ENCODE measurements at places on chromosomes 7 and 10.

- no peak for DNase-seq
These were observed 45.4 kb downstream of the CTTNBP2 start for GRCh38 chr7:117827862-117828261.

DNA sequence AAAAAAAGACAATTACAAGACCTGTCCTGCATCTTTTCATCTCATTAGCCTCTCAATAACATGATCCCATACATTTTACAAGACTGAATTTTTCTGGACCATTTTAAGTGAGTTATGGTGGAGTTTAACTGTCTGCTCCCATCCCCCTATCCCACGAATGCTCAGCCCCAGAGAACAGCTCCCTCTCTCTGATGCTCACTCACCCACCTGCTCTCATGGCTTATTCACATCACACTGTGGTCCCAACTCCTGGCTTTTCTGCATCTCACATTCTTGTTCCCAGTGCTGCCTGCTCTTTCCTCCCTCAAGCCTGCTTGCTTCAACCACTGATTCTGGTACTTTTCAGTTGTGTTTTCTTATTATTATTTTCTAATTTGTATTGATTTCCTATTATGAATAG lies 20.4 kb upstream of the CCSER2 start:
- no peak for DNase-seq

DNA sequence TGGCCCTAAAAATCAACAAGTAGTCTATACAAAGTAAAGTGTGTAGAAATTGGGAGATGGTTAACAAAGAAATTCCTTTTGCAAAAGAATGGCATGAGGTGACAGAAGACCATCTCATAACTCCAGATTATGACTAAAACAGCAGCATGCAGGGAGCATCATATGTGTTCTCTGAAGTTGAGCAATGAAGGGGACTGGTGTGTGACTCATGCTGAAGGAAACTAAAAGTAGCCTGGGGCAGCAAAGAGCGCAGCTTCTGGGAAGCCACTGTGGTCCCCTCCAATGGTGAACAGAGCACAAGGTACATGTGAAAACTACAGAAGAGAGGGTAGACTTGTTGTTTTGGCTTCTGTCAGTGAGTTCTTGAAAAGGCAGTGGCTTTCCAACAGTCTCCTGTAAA lies 133.4 kb downstream of the MACC1 start:
- no peak for DNase-seq

DNA sequence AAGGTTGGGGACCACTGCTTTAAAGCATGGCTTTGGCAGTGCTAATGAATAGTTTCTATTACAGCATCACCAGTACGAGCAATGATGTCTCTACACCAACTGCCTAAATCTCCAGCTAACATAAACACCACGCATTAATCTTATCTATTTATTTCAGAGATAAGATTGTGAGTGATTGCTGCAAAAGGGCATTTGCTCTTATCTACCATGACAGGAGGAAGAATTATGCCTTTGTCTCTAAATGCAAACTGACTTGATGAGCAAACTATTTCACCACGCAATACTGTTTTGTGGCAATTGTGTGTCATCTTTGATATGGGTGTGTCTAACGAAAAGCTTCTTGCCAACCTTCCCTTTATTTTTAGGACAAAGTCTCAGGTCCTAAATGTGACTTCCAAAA lies 684.9 kb downstream of the SORCS1 start:
- no peak for DNase-seq

GRCh38 chr10:122347170-122347841 lies 27.2 kb upstream of the PLEKHA1 start:
- DNase-seq, result no peak

DNA sequence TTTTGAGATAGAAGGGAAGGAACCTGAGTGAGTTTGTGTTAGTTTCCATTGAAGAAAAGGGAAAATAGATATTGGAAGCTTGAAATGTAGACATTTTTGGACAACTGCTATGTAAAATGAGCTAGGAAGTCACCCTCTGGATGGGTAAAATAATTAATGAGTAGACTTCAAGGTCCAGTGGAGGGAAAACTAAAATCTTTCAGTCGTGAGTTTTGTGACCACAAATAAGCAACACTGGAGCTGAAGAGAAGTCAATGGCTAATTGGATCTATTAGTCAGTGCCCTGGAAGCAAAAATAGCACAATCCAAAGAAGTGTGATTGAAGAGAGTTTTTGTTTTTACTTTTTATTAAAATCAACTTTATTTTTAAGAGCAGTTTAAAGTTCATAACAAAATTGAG lies 123.4 kb downstream of the MYO3A start:
- DNase-seq, result no peak

DNA sequence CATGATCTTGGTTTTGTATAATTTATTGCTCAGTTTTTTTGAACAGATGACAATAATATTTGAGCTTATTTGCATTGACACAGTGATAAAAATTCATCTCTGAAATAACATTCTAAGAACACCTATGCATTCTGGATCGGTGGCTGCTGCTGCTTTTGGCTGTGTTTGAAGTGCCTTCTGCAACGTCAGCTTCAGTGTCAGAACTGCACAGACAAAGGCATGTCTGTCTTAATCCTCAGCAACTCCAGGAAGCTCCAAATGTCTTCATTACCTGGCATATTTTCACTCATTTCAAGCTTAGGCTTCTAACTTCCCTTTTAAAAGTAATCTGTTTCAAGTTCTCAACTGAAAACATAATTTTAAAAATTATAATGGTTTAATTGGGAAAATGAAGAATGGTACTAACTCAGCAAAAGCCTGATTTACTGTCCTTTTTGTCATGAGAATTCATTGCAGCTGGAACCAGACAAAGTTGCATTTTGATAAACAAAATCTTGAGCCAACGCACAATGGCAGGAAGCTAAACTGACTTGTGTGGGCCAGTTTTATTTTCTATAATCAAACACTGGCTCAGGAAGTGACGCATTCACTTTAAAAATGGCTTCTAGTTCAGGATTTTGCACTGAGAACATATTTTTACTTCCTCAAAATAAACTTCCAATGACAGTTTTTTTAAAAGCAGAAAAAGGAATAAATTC lies 38.7 kb downstream of the NPS start:
- no peak for DNase-seq

GRCh38 chr7:155793720-155794119 lies 18.5 kb downstream of the SHH start:
- DNase-seq, result no peak

DNA sequence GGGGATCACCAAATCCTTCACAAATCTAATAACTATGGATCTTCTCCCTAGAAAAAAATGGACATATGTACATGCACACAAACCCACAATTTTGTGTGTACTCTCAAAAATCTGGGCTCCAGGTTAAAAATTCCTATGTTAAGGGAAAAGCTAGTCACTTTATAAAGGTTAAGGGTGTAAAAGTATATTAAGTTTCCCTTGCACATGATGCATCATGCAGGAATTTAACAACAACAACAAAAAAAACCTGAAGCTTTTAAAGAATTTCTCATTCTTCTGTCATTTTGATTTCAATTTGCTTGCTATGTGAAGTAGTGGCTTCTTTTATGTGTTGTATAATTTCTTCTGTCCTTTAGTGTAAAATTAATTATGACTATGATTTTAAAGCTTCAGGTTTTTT lies 123.7 kb downstream of the CNOT4 start:
- no peak for DNase-seq

GRCh38 chr10:61452151-61452651 lies 980 bp downstream of the TMEM26 start:
- no peak for DNase-seq

DNA sequence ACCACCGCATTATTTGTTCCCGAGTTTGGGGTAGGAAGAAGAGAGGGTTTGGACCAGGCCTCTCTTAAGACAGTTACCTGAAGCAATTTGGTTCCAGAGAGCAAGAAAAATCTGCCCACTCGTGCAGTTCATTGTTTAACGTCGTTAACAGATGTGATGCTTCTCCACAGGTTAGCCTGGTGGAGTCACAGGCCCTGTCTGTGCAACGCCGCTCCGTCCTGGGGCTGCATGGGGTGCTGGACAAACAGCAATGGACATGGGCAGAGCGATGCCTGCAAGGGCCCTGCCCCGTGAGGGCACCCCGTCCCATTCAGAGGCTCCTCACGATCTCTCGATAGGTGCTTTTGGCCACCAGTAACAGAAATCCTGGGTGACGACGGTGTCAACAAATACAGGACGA lies 9.7 kb downstream of the FOXL3 start:
- no peak for DNase-seq

DNA sequence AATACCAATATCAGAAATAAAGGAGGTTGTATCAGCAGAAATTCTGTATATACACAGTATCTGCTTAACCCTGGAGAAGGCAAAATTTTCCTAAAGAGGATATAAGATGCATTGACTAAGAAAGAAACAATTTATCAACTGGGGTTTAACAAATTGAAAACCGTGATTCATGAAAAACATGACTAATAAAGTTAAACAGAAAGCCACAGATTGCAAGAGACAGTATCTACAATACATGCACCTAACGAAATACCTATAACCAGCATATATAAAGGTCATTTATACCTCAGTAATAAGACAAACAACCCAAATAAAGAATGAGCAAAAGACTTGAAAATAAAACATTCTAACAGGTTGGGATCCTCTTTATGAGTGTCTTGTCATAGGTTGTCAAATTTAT lies 101.8 kb downstream of the IQUB start:
- DNase-seq, result no peak

GRCh38 chr10:62054408-62054807 lies 152.9 kb downstream of the ARID5B start:
- no peak for DNase-seq

- DNase-seq, result no peak
These were observed 230.5 kb downstream of the ARHGAP21 start for GRCh38 chr10:24493165-24493564.

DNA sequence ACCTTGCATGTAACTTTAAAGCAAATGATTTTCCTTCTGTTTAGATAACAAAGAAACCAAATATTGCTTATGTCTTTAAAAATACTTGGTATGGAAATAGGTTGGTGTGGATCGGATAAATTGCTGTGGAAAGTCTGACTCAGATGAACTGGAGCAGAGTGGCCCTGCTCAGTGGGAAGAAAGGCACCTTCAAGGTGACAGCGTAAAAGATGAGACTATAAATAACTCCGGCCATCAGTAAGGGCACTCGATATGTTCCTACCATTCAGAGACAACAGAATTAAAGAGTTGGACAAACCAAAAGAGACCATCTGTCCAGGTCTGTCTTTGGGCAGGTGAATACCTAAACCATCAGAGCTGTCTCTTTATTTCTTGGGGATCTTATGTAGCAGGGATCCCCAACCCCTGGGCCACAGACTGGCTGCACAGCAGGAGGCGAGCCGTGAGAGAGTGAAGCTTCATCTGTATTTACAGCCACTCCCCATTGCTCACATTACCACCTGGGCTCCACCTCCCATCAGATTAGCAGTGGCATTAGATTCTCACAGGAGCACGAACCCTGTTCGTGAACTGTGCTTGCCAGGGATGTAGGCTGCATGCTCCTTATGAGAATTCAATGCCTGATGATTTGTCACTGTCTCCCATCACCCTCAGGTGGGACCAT lies 357.1 kb downstream of the PRPF18 start:
- no peak for DNase-seq

DNA sequence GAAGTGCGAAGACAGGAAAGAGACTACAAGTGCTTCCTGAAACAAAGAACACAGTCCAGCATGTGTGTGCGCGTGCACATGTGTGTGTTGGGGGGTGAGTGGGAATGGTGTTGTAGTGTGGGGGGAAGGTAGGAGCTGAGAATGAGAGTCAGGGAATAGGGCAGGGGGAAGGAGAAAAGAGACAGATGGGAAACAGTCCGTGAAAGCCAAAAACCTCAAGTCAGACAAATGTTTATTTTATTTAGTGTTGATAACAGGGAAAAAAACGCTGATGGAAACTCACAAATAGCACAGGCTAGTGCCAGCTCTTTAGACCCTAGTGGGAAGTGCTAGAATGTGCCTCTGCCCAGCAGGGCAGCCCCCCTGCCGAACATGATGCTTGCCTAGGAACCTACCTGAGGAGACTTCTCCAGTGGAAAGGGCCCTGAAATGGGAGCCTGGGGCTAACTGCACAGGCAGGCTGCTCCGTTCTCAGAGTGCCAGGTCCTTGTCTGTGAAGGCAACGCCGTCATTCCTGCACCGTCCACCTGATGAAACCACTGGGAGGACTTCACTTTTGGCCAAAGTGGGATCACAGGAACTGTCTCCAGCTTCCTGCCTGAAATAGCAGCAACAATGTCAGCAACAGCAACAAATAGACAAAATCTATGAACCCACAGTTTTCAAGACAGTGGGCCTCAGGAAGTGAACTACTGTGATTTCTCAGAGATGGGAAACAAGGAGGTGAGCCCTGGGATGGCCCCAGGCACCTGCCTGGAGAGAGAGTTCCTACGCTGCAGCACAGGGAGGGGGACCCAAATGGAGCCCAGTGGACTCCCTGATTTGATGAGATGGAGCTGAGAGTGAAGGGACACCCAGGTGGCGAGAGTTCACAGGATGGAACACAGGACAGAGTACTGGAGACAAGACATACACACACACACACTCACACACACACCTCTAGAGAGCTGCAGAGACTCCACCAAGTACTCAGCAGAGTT lies 379.7 kb downstream of the RPS24 start:
- no peak for DNase-seq

DNA sequence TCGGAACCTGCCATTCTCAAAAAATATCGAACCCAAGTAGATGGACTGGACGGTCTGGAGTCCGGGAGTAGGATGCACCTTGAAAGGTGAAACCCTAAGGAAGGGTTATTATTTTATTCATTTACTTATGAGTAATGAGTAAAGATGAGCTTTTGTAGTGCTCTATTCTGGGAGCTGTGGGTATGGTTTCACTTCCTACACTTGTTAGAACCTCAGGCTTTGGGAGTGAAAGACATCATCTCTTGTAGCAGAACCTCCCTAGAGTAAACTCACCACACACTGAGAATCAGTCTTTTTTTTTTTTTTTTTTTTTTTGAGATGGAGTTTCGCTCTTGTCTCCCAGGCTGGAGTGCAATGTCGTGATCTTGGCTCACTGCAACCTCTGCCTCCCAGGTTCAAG lies 389.4 kb upstream of the AUTS2 start:
- no peak for DNase-seq

GRCh38 chr10:102505462-102506115 lies 1.8 kb downstream of the SUFU start:
- no peak for DNase-seq

GRCh38 chr7:151228024-151228866 lies 1.2 kb upstream of the ABCF2 start:
- no peak for DNase-seq
